CD8-positive, alpha-beta memory T cell (primary cell): ENCODE measurements at places on chromosomes 6 and 20. TPM values are rescaled to one million over a fixed set of nuclear protein-coding genes. Genes with fewer than 3 reads are reported as not detected.

GRCh38 chr6:17640477-17640917, 40.4 kb downstream of the FAM8A1 start:
- DNase-seq, result no peak

DNA sequence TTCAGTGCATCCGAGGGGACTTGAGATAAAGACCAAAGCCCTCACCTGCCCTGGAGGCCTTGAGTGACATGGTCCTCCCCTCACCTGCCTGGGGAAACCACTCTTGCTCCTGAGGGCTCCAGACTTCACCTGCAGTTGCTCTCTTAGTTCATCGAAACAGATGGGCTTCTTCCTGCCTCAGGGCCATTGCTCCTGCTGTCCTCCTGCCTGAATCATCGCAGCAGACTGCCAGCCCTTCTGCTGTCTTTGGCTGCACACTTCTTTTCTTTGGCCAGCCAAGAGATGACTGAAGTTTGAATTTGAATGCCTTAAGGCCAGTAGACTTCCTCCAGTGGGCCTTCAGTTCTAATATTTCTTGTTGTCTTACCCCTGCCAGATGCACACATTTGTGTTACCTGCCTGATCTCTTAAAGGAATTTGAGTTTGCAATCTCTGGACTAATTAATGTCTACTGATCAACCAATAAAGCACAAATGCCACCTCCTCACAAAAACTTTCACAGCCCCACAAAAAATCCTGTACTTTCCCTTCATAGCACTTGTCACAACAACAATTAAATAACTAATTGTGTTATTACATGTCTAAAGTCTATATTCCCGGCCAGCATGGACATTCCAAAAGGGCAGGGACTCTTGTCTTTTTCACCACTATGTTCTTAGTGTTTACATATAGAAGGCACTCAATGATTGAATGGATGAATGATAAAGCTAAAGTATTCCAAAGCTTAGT, 56.7 kb upstream of the SGK1 start:
- no peak for DNase-seq

DNA sequence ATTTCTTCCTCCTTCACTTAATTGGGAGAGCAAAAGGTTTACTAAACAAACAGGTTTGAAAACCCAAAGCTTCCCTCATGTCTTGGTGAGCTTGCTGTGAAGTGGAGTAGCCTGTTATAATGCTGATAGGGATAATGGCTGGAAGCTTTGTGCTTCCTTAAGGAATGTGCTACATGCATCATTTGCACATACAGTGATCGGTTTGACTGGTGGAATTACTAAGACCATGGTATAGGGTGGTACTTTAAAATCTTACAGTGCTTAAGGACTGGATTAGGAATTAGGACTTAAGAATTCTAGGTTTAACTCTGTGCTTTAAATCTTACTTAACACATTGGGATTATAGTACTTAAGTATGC, 75.7 kb downstream of the ARID1B start:
- DNase-seq, result no peak

DNA sequence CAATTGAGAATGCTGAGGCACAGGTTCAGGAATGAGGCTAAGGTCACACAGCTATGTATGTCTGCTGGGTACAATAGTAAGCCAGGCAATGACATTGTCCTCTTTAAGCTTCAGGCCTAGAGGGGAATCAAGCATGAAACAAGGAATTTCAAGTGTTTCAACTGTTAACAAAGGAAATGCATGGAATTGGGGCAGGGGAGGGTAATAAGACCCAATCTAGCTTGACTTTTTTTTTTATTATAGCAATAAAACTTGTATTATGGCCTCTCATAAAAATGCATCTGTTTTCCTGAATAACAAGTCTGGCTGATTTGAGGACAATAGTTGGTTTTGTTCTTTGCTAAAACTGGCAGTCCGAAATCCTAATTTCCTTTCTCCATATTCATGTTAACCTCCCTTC, 336.7 kb downstream of the CBLN4 start:
- DNase-seq, result no peak

GRCh38 chr20:32610472-32611218, 25.5 kb upstream of the NOL4L start:
- DNase-seq, result no peak

- no peak for DNase-seq
Measured at GRCh38 chr6:143465546-143465945, 14.9 kb downstream of the PEX3 start.

GRCh38 chr6:31727717-31728671, 1.1 kb downstream of the DDAH2 start:
- no peak for DNase-seq

GRCh38 chr6:6314596-6314995, 5.9 kb downstream of the F13A1 start:
- DNase-seq, result no peak

DNA sequence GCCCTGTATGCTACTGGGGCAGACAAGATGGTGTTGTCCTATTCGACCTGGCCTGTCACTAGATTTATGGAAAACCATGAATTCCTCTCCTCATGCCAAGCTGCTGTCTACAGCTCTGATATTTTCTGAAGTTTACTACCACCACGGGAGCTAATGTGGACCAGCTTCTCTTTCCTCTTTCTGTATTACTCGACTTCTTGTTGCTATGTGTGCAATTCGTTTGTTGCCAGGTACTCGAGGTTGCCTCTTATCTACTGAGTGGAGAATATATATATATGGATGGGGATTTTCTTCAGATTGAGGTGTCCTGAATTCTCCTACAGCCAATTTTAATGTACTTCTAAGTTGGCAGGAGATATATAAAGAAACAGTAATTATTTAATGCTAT, 34.7 kb downstream of the MAN1A1 start:
- no peak for DNase-seq

GRCh38 chr6:116313101-116313776, 33.5 kb upstream of the TSPYL1 start:
- no peak for DNase-seq

- DNase-seq, result no peak
Measured at GRCh38 chr20:14561741-14562221, 224.4 kb upstream of the FLRT3 start.

DNA sequence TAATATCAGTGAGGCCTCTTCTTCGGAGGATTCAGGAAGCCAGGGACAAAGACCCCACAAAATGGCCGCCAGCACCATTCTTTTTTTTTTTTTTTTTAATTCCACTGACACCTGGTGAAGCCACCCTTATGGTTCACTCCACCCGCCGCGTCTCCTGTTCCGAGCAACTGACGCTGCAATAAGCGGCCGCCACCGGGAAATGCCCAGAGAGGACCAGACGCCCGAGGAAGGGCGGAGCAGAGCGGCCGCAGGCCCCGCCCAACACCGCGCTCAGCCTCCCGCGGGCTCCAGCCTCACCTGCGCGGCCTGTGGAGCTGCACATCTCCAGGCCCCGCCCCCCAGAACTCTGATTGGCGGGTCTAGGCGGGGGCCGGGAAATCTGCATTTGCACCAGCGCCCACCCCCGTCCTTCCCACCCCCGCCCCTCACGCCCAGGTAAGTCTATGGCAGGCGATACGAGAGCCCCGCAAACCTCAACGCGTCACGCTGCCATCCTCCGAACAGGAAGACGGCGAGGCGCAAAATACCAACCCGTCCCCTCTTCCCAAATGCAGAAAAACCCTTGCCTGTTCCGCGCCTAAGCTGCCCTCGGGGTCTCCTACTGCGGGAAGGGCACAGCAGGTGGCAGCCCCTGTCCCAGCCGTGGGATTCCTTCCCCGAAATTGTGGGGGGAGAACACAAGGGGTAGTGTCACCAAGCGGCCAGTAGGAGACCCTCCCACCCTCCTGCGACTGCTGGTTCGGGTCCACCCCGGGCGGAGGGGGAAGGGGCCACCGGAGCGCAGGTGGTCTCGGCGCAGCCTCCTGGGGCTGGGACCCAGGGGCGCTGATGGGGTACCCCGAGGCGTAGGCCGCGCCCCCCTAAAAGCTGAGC, 960 bp downstream of the ATP9A start:
- DNase-seq, result peak; percentile 31

GRCh38 chr6:68427630-68428029, 207.5 kb upstream of the ADGRB3 start:
- DNase-seq, result no peak

DNA sequence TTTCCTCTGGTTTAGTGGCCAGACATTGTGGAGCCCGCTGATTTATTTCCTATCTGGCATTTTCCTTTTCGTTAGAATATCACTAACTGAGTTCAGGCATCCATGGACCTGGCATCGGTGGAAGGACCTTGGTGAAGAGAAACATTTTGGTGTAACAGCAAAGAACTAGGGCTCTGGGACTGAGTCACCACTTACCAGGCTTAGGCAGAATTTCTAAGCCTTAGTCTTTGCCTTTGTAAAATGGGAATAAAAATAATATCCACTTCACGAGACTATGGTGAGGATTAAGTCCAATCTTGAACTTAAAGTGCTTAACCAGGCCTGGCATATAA, 42.0 kb upstream of the ENPP1 start:
- DNase-seq, result no peak

DNA sequence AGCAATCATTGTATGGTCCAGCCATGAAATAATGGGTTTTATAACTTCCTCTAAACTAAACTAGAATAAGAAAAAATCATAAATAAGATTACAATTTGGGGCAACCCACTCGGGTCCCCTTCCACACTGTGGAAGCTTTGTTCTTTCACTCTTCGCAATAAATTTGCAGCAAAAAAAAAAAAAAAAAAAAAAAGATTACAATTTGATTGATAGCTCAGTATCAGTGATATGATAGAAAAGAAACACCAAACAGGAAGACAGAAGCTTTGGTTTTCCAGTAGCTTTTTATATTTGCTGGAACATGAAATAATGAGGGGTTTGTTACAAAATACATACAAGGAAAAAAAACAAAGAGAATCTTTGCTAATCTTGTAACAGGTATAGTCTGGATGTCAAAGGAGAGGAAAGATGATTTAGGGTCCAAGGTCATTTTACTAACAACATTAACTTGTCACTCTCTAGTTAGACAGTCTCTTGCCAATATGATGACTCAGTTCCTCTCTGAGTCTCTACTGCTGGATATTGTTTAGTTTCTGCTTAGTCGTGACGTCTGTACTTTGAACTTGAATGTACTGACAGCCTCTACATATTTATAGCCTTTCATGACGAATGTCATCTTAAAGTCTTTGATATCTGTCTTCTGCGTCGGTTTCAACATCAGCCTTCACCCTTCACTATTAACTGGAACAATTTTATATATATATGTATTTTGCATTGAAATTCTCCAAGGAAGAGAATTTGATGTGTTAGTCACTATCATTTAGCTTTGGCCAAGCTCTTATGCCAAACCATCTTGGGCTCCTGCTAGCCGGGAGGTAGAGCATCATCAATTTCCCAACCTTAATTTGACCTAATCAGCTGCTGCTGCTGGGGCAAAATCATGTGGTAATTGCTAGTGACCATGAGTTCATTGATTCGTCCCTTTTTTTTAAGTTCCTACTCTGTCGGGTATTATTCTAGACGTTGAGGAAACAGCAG, 213.1 kb upstream of the STXBP5 start:
- DNase-seq, result no peak

- DNase-seq, result peak; percentile 8
Measured at GRCh38 chr6:85460921-85461797, 11.3 kb downstream of the NT5E start.

DNA sequence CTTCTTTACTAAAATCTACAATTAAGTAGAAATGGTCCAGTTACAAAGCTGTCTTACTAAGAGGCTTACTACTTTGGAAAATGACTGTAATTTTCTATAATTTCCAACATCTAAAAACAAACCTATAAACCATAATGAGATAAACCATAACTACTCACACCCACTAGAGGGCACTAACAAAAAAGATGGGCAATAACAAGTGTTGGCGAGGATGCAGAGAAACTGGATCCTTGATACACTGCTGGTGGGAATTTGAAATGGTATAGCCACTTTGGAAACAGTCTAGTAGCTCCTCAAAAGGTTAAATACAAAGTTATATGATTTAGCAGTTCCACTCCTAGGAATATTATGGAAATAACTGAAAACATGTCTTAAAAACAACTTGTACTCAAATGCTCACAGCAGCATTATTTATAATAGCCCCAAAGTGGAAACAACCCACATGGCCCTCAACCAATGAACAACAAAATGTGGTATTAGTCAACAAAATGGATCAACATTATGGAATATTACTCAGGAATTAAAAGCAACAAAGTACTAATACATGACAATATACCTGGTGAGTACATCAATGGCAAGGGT, 50.6 kb downstream of the GJA10 start:
- no peak for DNase-seq

DNA sequence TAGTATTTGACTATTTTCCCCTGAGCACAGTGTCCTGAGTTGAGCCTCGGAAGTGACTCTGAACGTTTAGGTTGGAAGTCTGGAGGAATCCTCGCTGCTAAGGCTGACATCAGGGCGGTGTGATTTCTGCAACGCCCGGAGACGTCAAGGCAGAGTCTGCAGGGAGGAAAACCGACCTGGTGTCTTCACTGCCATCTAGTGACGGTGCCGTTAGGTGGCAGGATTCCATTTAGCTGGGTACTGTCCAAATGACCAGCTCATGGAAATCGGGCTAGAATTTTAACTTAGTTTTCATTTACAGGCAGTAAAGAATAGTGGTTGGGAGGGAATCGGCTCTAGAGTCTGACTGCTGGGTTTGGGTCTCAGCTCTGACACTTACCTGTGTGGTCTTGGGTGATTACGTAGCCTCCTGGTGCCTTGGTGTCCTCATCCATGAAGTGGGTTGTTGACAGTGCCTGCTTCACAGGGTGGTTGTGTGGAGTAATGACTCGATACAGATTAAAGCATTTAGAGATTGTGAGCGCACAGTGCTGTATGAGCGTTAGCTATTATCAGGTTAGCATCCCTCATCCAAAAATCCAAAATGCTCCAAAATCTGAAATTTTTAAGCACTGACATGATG, 35.0 kb downstream of the FOXF2 start:
- DNase-seq, result no peak

GRCh38 chr6:105740946-105741645, 338.2 kb upstream of the PREP start:
- DNase-seq, result no peak

GRCh38 chr6:143506199-143506598, 5.3 kb downstream of the FUCA2 start:
- no peak for DNase-seq

DNA sequence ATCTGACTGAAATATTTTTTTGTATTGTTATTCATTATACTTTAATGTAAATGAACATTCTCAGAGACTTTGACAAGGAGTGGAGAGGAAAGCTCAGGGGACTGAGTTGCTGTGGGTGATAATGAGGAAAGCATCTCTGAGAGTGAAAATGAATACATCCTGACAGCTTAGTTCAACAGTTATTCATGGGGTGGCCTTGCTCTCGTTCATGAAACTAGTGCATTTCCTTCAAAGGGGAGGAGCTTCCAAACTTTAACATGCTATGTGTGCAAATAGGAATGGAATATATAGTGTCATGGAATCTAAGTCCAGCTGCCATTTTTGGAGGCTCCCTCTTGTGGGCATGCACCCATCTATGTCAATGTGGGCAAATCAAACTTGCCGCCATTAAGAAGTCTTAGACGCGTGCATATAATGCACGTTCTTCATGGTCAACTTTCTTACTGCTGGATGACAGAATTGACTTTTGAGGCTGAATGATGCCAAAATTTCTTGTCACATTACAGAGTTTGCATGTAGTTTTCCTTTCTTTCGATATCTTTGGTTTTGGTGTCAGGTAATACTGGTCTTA, 124.3 kb upstream of the TMEM170B start:
- DNase-seq, result no peak

Gene NHLRC1
- 0.29 TPM for total RNA-seq

Gene PCSK2
- not detected for total RNA-seq

Gene GPLD1
- total RNA-seq, result 0.35 TPM

Gene CST1
- not detected for total RNA-seq

Gene FAM184A
- total RNA-seq, result 2.0 TPM

Gene C2
- 0.73 TPM for total RNA-seq

Gene RIPPLY2
- total RNA-seq, result not detected

Gene TBX18
- total RNA-seq, result not detected

Gene SLC22A2
- not detected for total RNA-seq

Gene PHACTR1
- total RNA-seq, result 0.04 TPM
